ENCODE measurements at places on chromosomes 7 and 10.

DNA sequence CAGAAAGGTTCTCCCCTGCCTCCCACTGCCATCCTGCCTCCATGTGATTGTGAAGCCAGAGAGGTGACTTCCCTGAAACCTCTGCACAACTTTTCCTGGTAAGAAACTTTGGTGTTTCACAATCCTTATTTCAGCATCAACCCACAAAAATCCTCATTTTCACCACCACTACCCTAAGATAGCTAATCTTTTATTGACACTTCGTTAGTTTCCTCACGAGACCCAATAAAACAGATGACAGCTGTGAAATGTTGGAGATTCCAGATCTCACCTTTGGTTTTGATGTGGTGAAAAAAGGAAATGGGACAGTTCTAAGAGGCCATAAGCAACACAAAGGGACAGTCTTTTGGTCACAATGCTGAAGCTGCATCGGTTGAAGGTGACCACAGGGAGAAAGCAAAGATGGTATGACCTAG, 59.9 kb upstream of the TM9SF3 start:
- no peak for DNase-seq

- DNase-seq = no peak
Measured at GRCh38 chr7:148645898-148646297, 52.8 kb upstream of the CUL1 start.

GRCh38 chr7:20787660-20788419, 1.2 kb upstream of the SP8 start:
- DNase-seq = no peak

DNA sequence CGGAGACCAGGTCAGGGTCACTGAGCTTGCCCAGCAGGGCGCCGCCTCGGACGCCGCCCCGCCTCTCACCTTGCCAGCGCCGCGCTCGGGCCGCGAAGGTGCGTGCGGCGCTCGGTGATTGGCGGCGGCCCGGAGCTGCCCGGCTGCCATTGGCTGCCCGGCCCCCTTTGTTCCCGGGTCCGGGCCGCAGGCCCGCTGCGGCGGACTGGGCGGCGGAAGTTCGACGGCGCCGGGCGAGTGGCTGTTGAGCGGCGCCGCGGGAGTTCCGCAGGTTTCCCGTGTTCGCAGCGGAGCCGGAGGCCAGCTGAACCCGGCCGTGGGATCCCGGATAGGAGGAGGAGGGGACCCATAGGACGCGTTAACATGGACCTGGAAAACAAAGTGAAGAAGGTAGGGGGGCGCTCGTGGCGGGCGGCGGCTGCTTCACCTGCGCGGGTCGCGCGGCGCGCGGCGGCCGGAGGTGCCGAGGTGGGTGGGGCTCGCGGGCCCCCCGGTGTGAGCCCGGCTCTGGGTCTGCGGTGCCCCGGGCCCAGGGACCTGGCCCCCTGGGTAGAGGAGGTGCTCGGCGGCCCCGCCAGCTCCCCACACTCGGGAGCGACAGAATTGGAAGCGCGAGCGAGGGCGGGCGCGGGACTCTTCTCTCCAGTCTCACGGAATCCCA, at the start of gene TES:
TES (plus strand) TSS at position 195 of the 661 bp plus-strand sequence; CDS start at position 364, 169 bp downstream.
- peak; percentile 70 for DNase-seq

- DNase-seq = no peak
Measured at GRCh38 chr7:76155938-76156337, 45.8 kb upstream of the SRRM3 start.

DNA sequence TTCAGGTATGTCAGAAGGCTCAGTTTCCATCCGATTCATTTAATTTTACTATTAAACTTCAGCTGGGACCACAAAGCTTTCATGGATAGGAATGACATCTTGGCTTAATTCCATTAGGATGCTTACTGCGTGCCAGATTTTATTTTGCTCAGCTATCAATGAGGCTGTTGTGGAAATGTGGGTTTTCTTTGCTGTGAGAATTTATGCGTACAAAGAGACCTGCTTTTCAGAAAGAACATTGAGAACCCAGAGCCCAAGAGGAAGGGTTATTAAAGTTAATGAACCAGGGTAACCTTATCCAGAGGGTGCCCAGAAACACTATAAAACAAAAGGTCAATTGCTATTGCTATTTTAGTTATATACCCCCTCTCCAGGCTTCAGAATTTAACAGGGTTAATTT, 98.3 kb downstream of the MKLN1 start:
- no peak for DNase-seq
